ENCODE measurements at places on chromosomes 7 and 10. TPM values are rescaled to one million over a fixed set of nuclear protein-coding genes. Genes with fewer than 3 reads are reported as not detected.

- DNase-seq = peak; percentile 23
Observed at GRCh38 chr7:27784399-27785053, 44.6 kb downstream of the TAX1BP1 start.

DNA sequence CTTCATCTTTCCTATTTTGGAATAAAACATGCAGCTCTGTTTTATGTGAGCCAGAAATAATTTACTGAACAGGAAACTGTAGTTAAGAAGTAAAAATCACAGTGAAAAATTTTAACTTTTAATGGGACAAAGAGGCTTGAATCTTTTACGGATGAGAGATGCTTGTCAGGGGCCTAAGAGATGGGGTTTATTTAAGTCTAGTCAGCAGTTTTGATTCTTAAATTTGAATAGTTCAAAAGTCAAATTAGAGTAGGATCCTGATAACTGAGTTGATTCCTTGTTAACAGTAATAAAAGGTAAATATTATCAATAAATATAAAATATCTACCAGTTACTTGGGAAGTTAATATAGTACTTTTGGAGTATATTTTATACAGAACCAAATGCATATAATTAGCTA lies 24.9 kb upstream of the CD36 start:
- DNase-seq = no peak

GRCh38 chr10:125548878-125549277 lies 134.1 kb downstream of the TEX36 start:
- DNase-seq = no peak

GRCh38 chr10:96473866-96474265 lies 39.9 kb downstream of the TLL2 start:
- no peak for DNase-seq

GRCh38 chr10:84838851-84839250 lies 510.5 kb downstream of the CCSER2 start:
- no peak for DNase-seq

DNA sequence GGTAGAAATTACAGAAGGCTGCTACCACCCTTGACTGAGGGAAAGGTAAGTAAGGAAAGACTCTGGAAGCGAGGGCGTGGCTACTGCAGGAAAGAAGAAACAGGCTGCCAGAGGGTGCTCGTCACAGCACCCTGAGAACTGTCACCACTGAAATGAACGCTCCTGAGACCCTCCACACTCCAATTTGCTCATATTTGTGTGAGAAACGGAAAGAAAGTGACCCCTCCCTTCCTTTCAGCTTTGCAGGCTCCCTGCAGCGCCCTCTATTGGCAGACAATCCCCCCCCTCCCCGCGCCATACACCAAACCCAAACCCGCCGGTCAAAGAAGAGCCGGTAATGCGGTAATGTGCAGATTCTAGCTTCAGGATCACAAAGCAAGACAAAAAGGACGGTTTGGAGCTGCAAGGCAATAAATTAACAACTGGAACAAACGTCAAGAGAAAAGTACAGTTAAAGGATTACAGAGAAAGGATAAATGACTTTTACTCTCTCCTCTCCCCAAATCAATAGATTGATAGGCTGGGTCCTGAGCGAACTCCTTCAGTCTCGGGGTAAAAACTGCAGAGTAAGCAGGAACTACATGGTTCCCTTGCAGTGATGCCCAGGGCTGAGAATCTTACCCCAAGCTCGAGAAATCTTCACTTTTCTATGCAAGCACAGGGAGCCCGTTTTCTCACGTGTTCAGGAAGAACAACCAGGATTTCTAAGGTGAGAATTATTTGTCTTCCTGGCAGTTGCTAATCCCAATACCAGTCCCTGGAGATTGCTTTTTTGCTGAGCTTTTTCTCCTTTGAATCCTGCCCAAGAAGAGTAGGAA lies 47.6 kb downstream of the STEAP1B start:
- DNase-seq = peak; percentile 68

DNA sequence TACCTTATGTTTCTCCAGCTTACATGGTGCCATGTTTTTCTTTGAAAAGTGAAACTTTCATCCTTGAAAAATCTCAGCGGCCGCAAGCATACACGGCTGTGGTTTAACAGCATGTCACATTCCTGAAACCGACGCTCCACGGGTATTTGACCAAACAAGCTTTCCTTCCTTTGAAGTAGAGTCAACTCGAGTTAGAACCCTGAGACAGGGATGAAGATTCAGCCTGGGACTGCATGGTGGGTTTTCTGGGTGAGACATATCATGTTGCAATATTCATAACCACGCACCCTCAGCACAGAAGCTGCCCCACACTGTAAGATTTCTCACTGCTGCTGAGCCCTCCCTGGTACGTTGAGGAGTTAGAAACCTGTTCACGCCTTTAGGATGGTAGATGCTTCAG lies 8.1 kb downstream of the CYP26A1 start:
- no peak for DNase-seq

DNA sequence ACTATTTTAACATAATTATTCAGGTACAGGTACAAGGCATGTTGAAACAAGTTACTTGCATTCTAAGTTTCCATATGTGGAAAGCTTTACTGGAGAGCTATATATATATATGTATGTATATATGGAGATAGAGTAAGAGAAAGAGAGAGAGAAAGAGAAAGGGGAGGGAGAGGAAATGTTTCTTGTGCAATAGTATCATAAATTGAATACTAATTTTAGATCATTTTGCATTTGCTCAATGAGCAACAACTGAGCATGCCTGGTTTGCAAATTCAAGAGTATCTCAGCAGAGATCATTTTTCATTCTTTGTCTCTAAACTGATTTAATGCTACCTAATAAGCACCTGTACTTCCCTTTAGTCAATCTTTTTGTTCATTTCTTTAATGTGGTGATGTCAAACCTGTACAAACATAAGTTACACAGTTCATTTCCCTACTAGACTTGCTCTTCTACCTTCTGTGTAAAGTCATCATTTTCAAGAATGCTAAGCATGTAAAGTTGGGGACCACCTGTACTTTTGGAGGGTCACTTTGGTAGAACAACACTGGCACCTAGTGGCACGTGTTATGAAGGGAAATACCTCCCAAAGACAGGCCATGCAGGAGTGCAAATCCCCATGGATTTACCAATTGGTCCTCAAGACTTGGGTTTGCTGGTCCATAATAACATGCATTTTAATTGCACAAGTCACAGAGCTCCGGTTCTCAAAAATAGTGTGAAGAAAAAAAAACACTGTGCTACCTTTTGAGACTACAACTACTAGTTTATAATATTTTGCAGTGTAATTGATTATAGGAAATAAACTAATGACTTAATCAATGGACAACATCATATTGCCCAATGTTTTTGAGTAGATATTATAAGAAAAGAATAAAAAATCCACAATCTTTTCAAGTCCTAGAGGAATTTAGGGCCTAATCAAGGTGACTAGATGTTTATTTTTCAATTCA lies 431.2 kb upstream of the IGFBP3 start:
- peak; percentile 66 for DNase-seq

GRCh38 chr7:117069379-117069778 lies 116.1 kb downstream of the ST7 start:
- no peak for DNase-seq

- no peak for DNase-seq
Observed at GRCh38 chr7:105831302-105831620, 45.1 kb downstream of the ATXN7L1 start.

DNA sequence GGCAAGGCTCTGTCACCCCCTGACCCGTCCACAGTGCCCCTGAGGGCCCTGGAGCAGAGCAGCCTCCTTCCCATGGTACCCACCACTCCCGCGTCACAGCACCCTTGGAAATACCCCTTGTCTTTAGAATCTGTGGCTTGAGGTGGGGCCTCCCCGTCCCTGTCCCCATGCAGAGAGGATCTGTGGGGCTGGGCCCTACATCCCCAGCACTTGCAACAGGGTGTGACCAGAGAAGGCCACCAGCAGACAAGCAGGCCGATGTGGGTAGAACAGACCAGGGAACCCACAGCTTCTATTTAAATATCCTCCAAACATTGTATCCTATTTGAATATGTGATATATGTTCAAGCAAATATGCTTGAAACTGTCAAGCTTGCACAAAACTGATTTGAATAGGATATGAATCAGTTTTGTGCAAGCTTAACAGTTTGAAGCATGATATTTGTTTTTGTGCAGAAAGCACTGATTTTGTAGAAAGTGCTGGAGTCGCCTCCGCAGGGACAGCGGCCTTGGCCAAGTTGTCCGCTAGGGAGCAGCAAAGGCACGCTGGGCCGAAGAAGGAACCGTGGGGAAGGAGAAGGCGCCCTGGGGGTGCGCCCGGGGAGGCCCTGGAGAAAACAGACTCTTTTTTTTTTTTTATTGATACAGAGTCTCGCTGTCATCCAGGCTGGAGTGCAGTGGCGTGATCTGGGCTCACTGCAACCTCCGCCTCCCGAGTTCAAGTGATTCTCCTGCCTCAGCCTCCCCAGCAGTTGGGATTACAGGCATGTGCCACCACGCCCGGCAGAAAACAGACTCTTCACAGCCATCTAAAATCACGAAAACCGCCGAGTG lies 2.2 kb downstream of the CFAP46 start:
- no peak for DNase-seq

DNA sequence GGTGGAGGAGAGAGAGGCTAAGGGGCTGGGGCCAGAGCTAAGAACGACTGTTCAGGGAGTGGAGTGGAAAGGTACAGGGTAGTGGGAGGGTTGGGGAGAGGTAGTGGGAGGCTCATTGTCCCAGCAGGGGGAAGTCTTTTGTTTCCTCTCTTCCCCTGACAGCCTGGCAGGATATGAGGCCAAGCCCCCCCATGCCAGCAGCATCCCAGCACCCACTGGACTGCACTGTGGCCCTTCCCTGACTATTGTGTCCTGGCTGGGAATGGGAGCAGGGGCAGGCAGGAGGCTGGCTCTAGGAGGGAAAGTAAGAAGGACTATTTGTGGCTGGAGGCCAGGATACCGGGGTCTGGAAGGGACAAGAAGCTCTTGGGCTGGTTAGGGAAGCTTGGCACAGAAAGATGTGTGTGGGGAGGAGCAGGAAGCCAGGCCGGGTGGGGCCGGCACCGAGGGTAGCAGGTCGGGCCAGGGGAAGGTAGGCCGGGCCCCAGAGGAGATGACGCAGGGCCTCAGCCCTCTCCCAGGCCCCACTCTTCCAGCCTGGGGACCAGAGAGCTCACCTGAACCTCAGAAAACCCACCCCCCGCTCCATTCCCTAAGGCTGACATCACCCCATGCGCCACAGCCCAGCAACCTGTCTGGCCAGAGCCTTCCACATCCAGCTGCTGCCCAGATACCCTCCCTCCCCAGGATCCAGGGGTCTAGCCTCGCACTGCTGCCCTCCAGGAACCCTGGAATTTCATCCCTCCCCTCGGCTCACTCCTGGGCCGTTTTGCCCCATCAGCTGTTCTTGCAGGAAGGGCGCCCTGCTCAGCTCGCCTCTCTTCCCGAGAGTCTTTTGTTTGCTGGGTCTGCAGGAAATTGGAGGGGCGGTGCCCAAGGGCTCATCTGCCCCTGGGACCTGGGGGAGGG lies 8.8 kb upstream of the EPHB4 start:
- no peak for DNase-seq

DNA sequence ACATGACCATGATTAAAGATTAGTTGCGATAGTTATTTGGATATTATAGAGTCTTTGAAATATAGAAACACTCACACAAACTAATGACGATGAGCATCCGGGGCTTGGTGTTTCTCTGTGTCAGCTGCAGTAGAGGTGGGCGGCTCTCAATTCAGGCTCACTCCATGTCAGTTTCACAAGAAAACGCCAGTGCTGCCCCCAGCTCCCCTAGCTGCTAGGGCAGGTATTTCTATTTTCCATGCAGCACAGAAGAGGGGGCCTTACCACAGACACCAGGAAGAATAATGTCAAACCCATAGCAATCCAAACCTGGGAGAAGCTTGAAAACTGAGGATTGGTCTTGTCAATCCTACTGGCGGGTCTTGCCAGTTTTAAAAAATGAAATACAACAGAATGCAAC lies 197.1 kb downstream of the PHTF2 start:
- DNase-seq = no peak

- DNase-seq = no peak
Observed at GRCh38 chr7:138746073-138746472, 44.9 kb upstream of the SVOPL start.

DNA sequence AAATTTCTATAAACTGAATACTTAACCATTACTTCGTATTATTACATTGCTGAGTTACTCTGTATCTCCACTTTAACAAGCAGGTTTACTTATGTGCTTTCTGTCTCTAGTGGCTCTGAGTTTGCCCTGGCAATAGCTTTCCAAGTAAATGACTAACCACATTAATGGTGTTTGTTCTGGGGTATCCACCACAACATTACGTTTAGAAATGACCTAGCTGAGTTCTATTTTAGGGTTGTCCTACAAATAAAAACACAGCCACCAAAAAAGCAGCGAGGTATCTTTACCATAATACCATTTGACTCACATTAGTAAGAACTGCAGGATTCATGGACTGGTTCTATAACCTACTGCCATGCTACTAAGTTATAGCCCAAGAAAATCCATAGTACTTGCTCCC lies 83.1 kb downstream of the HIBADH start:
- no peak for DNase-seq

- no peak for DNase-seq
Observed at GRCh38 chr10:29434111-29434510, 145.2 kb downstream of the LYZL1 start.

- no peak for DNase-seq
Observed at GRCh38 chr7:152865011-152865410, 105.5 kb downstream of the ACTR3B start.

- DNase-seq = no peak
Observed at GRCh38 chr7:7682861-7683260, 35.5 kb downstream of the RPA3 start.

DNA sequence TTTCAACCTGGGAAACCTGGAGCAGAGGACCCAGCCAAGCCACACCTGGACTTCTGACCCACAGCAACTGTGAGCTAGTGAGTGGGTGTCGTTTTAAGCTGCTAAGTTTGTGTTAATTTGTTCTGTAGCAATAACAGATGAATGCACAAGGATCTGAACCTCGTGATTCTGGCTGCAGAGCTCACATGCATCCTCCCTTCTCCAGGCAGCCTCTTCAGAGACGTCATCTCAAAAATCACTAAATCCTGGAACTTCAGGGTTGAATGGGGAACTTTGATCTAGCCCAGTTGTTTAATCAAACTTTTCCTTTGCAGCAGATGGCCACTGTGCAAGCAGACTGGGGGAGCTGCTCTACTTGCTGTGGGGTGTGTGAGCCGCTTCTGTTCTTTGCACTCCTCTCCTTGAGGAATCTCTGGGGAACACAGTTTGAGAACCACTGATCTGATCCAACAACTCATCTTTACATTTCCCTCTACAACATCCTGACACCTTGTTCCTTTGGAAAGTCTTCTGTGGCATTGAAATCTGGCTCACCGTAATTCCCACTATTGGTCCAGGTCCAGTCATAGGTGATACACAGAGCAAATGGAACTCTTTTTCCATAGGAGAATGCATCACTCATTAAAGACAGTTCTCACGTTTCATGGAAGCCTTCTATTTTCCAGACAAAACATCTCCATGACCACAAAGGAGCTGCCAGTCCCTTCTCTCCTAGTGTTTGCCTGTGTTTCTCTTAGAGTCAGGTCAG lies 90.3 kb downstream of the CHN2 start:
- DNase-seq = no peak

- no peak for DNase-seq
Observed at GRCh38 chr10:22429981-22430421, 84.7 kb downstream of the SPAG6 start.

GPR158 gene
- polyA plus RNA-seq = 0.24 TPM

HOXA11 gene
- 34.6 TPM for polyA plus RNA-seq

VPS37D gene
- polyA plus RNA-seq = 9.9 TPM

WEE2 gene
- polyA plus RNA-seq = 0.35 TPM

LDB3 gene
- polyA plus RNA-seq = 1.7 TPM

NXPH1 gene
- 0.15 TPM for polyA plus RNA-seq
